Posterior vena cava (tissue), 2 donors: ENCODE measurements at places on chromosomes 5 and 9. TPM values are rescaled to one million over a fixed set of nuclear protein-coding genes. Genes with fewer than 3 reads are reported as not detected.

TMEM215 gene
- total RNA-seq: not detected

DNA sequence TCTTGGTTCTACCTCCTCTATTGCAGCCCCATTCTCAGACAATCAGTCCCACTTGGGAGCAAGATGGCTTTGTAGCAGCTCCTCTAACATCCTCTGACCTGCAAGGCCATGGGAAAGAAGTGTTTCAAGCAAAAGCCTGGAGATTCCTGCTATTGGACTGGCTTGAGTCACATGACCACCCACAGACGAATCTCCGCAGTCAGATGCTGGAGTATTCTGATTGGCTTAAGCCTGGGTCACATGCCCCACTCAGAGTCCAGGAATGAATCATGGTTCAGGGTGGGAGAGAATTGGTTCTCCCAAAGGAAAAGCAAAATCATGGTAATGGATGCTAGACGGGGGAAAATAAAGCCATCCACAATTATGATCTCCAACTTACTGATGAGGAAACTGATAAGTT, 22.6 kb upstream of the LMX1B start:
- no peak for DNase-seq

FOXD4 gene
- 0.32 TPM for total RNA-seq

GCNT4 gene
- 3.0 TPM for total RNA-seq

DNA sequence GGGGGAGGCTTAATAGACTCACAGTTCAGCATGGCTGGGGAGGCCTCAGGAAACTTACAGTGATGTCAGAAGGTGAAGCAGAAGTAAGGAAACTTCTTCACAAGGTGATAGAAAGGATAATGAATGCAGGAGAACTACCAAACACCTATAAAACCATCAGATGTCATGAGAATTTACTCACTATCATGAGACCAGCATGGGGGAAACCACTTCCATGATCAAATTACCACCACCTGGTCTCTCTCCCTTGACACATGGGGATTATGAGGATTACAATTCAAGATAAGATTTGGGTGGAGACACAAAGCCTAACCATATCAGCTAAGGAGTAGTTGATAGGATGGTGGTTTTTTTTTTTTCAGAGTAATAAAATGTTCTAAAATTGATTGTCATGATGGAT, 201.8 kb downstream of the CDH12 start:
- DNase-seq: no peak

OGN gene
- 64.0 TPM for total RNA-seq

DNA sequence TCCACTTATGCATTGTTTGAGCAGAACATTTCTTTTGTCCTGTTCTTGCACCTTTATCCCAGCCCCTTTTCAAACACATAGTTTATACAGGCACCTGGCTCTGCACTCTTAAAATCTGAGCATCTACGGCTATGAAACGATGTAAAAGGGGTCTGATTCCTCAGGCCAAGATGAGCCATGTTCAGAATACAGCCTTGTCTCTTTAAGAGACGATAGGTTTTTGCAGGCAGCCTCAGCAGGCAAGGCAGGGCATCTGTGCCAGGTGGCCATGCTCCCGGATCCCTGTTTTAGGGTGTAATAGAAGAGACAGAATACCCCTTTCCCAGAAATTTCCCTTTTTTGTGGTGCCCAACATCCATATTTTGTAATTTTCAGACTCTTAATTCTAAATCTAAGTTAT, 89.1 kb upstream of the NFIB start:
- DNase-seq: no peak

DNA sequence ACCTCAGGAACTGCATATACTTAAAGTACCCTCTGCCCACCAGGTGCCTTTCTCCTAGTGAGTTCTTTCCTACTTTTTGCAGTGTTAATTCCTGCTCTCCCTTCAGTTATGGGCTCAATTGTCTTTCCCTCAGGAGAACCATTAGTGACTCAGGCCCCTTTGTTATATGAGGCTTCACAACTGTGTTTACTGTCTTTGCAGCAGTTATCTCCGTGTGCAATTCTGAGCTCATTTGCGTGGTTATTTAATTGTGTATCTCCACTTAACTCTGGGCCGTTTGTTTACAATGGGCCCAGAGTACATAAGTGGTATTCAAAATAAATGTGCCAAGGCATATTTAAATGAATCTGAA, 9.6 kb downstream of the FBXO38 start:
- no peak for DNase-seq

- no peak for DNase-seq
These were observed 15.7 kb downstream of the PIP5K1B start for GRCh38 chr9:68720656-68721313.
